CD4-positive, alpha-beta T cell treated with Interleukin-15 for 4 hours (primary cell): ENCODE measurements at places on chromosomes 2 and 18.
A peak's percentile ranks its signal among the peaks of the same experiment; 100 is the strongest.

DNA sequence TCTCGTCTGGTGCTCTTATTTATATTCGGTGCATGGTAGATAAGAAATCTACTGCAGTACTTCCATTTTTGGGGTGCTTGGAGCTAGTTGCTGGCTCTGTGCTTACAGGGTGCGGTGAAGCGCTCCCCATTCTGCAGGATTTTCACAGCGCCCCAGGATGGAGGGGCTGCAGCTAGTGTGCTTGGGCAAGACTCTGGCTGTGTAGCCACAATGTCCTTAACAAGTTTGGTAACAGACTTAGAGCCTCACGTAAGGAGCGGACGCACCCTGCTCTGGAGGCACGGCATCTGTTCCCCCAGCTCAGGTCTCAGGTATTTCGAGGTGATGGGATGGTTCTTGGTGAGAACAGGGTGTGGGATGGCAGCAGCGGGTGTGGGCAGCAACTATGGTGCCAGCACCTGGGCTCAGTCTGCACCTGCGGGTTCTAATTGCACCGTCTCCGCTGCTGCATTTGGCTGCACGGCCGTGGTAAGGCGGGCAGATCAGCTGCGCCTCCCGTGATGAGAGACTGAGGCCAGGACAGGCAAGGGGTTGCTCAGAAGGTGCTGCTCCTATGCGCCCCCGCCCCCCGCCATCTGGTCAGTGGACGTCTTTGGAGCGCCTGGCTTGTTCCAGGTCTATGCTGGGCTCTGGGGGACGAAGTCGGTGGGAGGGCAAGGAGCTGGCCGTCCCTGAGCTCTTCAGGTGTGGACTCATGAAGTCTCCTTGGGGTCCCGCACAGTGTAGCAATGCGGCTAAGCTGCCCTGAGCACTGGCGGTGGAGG, 20.1 kb upstream of the ALLC start:
- DNase-seq = no peak

DNA sequence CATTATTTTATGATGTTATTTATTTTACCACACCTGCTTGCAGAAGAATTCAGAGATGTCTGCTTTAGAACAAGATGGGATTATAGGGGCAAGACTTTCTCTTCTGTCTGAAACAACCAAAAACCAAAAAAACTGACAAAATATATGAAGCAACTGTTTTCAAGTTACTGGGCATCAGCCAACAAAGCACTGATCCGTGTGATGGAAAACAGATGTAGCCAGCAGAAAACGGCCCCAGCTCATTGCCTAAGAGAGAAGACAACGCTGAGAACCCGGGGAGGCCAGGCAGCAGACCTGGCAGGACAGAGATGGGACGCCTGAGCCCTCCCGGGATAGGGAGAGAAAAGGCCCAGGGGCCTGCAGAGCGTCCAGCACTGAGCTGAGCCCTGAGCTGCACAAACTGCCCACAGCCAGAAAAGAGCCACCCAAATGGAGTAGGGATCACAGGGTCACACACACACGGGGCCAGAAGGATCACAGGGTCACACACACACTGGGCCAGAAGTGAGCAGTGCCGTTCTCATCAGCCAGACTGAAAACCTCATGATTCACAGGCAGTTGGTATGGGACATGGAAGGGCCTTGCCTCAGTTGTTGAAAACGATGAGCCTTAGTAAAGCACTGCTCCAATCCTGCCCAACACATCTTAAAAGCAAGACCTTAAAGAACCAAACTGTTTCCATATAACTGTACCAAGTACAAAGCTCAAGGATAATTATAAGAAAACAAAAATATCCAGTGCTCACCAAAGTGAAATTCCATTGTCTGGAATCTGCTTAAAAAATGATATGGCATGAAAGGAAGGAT, 12.1 kb downstream of the PXDN start:
- DNase-seq = no peak

GRCh38 chr2:112800881-112801583, 16.7 kb upstream of the IL1A start:
- no peak for DNase-seq

GRCh38 chr2:152638056-152638455, 79.2 kb downstream of the PRPF40A start:
- DNase-seq = no peak

DNA sequence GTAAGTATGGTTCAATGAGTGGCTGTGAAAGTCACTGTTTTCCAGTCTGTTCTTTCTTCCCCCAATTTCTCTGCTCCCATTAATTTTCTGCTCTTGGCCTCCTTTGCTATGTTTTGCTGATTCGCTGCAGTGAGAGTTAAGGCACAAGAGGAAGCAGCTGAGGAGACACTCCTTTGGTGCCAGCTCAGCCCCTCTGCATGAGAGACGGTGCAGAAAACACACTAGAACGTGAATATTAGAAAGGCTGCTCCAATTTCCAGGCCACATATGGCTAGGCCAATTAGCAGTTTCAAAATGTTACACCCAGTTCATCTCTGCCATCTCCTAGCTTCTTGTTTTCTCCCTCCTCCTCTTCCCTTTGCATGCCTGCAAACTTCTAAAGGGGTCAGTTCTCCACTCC, 38.9 kb downstream of the AKAIN1 start:
- no peak for DNase-seq

DNA sequence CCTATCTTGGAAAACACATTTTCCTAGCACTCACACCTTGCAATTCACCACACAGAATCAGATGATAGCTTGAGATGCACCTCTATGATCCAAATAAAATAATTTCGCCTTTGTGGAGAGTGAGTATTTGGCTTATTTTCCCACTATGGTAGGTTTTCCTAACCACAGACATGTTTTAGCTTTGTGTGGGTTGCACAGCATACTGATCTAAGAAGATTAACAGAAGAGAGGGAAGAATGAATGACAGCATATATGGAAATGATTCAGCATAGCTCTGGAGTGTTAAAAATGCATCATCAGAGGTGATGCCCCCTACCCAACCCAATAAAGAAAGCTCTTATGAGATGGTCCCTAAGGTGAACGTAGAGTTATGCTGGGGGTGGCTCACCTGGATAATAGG, 72.5 kb downstream of the GCA start:
- DNase-seq = no peak

DNA sequence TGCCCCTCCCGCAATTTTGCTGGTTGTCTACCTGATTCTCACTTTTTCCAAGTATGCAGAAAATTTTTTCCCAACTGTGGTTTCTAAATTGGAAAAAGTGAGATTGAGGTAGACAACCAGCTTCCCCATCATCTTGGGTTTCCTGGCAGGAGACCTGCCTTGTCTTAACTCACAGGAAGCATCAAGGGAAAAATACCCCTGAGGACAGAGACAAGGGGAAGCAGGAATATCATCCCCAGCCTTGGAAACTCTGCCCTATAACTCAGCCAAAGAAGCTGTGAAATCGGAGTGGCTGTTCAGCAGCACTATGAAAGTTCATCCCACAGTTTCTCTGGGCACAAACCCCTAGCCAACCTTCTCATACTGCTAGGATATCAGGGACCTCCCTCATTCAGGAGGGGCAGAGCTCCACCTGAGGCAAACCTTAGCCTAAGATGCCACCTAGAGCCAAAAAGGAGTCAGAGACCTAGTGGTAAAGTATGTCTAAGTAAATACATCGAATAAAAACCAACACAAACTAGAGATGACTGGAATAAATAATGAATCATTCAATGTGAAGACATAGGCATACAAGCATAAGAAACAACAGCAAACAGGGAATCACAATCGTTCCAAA, 68.2 kb downstream of the ZSWIM2 start:
- no peak for DNase-seq

- DNase-seq = no peak
These were observed 39.7 kb upstream of the CHAC2 start for GRCh38 chr2:53727921-53728320.

DNA sequence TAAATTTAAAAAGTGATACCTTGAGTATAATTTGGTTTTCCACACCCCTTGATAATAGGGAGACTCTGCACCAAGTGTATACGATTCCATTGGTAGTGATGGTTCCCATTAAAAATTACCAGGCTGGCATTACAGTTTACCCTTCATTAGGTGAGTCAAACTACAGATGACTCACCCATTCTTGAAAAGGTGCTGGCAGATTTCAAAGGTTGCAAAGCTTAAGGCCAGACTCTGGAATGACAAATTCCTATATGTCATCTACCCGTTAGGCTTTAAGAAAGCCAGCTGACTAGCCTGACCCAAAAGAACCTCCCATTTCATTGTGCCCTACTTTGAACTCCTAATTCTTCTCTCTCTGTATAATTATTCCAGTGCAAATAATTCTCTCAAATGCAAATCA, 124.4 kb downstream of the LRRTM4 start:
- no peak for DNase-seq

GRCh38 chr2:237471438-237472186, 15.4 kb upstream of the MLPH start:
- DNase-seq = peak; percentile 27

- DNase-seq = no peak
These were observed 82.8 kb upstream of the DSEL start for GRCh38 chr18:67599277-67599676.

DNA sequence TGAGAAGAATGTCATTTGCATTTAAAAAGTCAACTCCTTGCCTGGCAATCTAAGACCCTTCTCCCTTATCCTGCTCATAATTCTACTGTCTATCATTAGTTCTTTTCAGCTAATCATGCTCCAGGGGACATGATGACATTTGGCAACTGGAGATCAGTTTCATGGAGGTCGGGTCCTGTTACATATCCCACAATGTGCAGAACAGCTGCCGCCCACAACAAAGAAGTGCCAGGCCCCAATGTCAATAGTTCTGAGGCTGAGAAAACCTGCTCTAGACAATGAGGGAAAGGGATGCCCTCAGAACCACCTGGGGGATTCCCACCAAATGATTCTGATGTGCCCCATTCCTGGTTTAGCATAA, 53.4 kb upstream of the IL1RL1 start:
- no peak for DNase-seq

- no peak for DNase-seq
These were observed 3.4 kb downstream of the B4GALT6 start for GRCh38 chr18:31680831-31681568.

GRCh38 chr18:7957297-7957696, 390.2 kb downstream of the PTPRM start:
- DNase-seq = no peak

DNA sequence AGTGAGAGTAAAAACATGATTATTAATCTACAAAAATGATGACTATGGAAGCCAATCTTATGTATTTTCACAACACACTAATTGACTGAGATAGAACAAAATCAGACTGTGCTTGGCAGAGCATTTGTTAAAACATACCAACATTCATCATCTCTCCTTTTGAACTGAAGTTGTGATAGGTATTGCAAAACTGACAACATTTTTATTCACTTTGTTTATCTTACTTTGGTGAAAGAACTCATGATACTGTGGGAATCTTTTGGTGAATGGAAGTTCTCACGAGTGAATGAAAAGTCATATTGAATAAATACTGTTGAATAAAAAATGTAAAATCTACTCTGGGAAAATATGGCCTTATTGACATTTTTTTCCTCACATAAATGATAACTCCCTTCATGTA, 1430.2 kb upstream of the PIK3C3 start:
- no peak for DNase-seq

DNA sequence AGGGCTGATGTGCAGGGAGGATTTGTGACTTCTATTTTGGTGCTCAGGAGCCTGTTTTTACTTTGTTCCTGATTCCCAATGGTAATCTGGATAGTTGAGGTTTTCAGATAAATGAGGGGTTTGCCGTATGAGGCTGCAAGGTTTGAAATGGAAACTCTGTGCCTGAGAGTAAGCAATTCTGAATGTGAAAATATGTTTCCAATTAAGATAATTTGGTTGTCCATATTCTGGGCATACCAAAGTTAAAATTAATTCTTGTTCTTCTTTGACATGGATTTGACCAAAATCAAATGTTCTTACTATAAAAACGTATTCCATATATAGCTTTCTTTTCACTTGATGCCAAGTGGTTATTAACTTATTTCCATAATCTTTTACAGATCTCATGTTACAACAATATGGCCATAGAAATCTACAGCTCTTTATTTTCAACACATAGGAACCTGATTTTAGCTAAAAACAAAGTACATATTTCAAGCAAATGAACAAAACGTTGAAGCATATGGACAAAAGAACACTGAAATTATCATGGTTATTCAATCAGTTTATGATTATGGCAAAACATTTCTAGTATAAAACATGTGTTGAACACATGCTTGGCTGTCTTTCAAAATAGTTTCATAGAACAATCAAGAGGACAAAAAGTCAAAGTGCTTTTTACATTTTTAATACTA, 63.4 kb upstream of the ARHGAP28 start:
- DNase-seq = no peak

DNA sequence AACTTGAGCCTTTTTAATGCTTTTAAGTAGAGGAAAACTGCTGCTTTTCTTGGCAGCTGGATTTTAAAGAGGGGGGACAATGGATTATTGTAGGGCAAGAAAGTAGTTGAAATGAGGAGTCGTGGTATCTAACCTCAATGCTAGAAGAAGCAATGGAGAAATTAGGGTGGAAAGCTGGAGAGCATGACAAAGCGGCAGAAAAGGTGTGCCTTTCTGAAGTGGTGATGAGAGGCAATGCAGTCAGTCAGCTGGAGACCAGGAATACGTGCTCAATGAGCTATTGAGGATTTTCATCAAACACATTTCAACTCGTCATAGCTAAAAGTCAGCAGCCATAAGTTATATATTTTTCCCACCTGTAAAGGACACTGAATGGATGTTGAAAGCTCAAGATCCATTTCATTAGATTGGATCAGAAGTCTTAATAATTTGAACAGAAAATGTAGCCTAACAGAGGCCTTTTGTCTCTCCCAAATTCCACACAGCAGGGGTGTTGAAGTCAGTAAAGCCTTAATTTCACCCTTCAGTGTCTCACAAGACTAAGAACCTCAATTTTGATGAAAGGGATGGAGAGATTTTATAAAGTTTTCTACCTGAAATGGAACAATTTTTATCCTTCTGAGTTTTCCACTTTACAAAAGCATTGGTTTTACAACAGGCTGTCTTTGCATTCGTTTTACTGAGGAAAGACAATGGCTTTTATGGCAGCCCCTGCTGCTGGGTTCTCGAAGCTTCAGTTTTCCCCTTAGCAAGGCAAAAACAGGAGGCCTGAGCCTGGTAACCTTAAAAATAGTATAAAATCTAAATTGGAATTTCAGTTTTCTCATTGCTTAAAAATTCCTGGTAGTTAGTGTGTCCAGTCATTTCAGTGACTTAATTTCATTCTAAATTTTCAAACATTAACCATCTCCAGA, 131.1 kb downstream of the CCDC102B start:
- no peak for DNase-seq

DNA sequence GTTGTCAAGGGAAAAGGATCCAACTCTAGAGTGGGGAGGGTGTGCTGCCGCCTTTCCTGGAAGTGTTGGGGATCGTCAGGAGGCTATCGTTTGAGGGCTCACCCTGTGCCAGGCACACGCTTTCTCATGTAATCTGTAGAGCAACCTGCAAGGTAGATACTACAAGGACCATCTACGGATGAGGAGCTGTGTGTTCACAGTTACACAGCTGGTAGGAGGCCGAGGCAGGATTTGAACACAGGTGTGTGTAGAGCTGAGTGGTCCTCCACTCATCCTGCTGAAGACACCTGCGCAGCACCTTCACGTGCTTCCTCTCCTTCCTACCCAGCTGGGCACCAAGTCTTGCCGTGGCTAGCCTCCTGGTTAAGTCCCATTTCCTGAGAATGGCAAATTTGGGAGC, 68.3 kb downstream of the MARCO start:
- no peak for DNase-seq
